HS-5 (cell line): ENCODE measurements at places on chromosomes 5 and 9.

DNA sequence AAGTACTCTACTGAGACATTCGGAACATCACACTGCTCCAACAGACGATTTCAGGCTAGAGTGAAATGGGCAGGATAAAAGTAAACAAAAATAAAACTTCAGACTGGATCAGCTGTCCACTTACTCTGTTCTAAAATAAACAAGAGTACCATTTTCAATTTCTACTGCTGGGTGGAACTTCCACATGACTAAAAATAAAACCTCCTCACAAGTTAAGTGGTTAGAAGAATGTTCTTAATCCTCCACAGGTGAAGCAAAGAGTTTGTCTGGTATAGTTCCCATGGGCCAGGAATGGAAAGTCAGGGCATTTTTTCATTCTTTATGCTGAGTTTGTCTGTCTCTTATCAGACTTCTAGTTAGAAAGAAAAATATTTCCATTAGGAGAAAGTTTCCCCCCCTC is 15.7 kb downstream of the NUDT12 start:
- no peak for DNase-seq

- peak; percentile 28 for DNase-seq
Measured at GRCh38 chr5:118791926-118792734, 196.2 kb downstream of the DTWD2 start.

DNA sequence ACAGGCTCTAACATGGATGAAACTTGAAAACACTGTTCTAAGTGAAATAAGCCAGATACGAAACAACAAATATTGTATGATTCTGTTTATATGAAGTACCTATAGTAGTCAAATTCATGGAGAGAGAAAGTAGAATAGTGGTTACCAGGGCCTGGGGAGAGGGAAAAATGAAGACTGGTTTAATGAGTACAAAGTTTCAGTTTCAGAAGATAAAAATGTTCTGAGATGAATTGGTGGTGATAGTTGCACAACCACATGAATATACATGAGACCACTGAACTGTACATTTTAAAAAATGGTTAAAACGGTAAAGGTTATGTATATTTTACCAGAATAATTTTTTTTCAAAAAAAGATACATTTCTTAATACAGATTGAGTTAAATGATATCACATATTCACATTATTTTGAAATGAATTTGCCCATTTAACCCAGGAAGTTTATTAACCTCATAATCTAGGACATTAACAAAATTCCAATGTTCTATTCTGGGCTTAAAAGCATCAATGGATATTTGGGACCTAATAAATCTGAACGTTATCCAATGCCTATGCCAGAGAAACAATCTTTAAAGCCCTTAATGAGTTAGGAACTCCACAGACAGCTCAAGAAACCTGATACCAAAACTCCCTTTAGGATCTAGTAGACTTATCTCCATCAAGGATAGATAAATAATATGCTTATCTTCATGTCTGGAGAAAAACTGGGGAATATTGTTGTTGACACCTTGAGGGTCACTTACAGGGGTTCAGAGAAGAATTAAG is 521.3 kb downstream of the EFNA5 start:
- DNase-seq, result no peak

- DNase-seq, result no peak
Measured at GRCh38 chr9:78439866-78440830, 143.2 kb downstream of the PSAT1 start.

- peak; percentile 81 for DNase-seq
Measured at GRCh38 chr5:76372323-76373054, 30.6 kb upstream of the IQGAP2 start.

DNA sequence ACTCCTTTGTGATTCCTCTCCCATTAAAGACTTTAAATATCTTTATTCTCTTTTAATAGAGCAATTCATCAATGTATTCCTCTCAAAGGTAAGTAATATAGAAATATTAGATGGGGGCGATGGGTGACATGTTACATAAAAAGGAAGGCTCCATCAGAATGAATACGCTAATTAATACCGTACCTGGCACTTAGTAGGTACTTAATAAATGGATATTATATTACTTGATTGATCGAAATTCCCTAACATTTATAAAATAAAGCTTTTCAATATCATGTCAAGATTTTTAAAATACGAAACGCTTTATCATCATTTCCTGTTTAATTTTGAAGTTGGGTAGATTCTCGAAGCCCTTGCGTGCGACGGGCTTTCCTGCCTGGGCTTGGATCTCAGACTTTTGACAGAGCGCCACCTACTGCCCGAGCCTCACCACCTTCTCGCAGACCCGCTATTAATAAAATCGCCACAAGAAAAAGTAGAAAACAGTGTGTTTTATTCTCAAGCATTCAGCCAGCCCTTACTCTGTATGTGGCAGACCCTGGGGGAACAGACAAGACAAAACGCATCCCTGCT is 99.4 kb downstream of the C5orf15 start:
- DNase-seq, result no peak

GRCh38 chr5:57754616-57755015 is 272.0 kb upstream of the ACTBL2 start:
- no peak for DNase-seq

DNA sequence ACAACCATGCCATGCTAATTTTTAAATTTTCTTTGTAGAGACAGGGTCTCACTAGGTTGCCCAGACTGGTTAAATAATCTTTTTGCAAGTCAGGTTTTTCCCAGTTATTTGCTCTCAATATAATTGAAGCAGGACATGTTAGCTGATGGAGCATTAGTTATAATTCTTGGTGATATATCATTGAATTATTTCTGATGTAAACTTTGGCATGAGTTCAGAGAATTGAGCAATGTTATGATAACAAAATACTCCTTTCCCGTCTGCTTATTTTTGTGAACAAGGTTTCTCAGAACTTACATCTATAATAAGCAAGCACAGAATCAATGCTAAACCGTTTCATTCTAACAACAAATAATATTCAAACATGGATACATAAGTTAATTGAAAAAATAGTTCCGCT is 37.8 kb downstream of the BHMT start:
- DNase-seq, result no peak

DNA sequence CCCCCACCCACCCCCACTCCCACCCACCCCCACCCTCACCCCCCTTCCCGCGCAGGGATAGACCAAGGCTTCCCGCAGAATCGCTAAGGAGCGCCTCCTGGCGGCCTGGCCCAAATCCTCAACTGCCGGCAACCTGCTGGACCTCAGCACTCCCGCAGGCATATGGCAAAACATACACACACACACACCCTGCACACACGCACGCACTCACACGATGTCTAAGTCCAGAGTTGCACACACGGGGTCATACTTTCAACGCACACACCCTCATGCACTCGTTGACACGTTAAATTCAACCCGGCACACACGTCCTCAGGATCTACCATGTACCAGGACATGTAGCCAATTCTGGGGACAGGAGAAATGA is 1.7 kb downstream of the CPLX2 start:
- DNase-seq, result no peak

DNA sequence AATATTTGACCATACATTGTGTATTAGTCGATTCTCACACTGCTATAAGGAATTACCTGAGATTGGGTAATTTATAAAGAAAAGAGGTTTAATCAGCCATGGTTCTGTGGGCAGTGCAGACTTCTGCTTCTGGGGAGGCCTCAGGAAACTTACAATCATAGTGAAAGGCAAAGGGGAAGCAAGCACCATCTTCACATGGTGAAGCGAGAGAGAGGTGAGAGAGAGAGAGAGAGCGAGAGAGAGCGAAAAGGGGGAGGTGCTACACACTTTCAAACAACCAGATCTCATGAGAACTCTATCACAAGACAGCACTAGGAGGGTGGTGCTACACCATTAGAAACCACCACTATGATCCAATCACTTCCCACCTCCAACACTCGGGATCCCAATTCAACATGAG is 4.1 kb upstream of the GRAMD2B start:
- no peak for DNase-seq

DNA sequence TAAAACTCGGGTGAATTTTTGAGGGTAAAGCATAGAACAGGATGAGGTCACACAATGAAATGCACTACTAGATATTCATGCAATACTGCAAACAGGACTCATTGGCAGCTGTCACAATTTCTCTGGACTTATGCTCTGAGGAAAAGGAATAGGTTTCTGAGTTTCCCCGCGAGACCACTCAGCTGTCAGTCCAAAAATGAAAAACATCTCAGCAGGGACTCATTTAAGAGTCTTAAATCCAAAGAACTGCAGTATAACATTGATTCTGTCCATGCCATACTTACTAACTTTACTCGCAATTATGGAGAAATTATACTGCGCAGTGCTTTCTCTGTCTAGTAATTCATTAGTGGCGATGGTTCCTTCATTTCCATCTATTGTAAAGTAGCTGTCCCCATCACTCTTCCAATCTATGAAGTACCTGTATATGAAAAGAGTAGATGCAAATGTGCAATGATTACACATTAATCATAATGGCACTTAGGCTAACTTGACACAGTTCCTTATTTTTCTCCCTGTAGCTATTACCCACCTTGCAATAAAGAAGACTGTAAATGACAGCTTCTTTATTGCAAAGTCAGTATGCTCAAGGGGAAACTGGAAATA is 1070.0 kb downstream of the CDH12 start:
- no peak for DNase-seq

DNA sequence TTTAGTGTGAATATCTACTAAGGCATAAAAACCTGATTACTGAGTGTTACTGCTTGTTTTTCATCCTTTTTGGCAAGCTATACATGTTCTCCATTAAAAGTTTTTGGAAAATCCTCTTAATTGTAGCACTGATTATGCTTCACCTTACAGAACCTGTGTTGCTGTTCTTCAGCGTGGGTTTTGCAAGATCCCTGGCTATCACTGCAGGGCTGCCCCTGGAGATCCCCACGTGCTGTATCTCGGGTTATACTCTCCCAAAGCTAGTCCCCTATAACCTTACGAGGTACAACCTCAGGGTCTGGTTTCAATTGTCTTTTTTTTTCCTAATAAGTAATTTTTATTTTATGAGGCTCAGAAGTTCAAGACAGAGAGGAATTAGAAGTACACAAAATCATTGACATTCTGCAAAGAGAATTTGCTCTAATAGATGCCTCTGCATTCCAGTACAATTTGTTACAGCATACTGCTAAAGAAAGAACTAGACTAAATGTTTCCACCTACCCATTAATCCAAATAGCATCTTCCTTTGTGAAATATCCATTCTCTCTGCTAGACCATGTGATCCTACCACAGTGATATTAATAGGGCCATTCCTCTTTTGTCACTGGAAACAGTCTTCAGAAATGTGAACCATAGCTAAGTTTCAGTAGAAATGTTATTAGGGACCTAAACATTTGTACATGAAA is 25.8 kb upstream of the CAMK4 start:
- no peak for DNase-seq

GRCh38 chr5:139517683-139518564 is 35.4 kb upstream of the STING1 start:
- DNase-seq, result peak; percentile 44

GRCh38 chr9:17135295-17136160 is 688 bp downstream of the CNTLN start:
- peak; percentile 26 for DNase-seq

GRCh38 chr9:94577571-94577970 is 16.1 kb downstream of the FBP2 start:
- no peak for DNase-seq

DNA sequence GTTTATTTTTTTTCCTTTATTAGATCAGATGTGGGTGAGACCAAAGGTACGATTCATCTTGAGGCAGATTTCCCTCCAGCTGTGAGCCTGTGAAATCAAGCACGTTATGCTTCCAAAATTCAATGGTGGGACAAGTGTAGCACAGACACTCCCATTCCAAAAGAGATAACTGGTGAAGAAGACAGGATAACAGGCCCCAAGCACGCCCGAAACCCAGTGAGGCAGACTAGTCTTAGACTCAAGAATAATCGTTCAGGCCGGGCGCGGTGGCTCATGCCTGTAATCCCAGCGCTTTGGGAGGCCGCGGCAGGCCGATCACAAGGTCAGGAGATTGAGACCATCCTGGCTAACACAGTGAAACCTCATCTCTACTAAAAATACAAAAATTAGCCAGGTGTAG is 36.8 kb upstream of the COL5A1 start:
- DNase-seq, result no peak

- no peak for DNase-seq
Measured at GRCh38 chr9:23412458-23412857, 413.6 kb downstream of the ELAVL2 start.

DNA sequence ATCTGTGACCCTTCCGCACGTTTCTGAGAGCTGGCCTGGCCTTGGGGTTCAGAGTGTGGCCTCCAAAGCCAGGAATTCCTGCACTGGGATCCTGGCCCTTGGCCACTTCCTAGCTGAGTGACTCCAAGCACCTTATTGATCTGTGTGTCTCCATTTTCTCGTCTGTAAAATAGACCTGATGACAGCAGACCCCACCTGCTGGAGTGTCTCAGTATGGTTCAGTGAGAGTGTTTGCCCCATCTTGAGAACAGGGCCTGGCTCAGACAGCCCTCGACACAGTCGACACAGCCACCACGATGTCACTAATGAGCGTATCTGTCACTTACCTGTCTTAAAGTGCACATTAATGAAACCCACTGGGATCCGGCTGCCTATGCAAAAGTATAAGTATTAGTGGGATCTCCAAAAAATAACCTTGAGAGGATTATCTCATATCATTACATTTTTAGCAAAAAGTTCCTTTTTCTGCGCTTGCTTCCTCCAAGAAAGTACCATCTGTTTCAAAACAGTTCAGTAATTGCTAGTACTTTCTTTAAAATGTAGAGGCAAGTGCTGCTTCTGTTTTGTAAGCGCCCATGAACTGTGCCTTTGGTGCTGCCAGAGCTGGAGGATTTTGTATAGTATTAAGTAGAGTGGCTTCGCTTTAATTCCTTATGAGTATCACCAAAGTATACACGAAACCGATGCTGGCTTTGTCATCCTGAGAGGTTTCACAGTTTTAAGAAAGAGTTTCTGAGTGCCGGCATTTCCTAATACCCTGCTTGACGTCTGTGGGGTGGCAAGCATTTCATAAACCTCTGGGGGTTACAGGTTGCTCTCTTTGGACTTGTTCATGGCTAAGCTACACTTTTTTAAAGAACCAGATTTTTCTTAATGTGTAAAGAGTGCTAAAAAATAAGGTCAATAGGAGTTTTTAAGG is 31.7 kb downstream of the UBE2QL1 start:
- DNase-seq, result no peak

- DNase-seq, result no peak
Measured at GRCh38 chr9:27483576-27483975, 40.5 kb upstream of the IFNK start.

- DNase-seq, result no peak
Measured at GRCh38 chr5:77076961-77077828, 9.9 kb downstream of the ZBED3 start.

DNA sequence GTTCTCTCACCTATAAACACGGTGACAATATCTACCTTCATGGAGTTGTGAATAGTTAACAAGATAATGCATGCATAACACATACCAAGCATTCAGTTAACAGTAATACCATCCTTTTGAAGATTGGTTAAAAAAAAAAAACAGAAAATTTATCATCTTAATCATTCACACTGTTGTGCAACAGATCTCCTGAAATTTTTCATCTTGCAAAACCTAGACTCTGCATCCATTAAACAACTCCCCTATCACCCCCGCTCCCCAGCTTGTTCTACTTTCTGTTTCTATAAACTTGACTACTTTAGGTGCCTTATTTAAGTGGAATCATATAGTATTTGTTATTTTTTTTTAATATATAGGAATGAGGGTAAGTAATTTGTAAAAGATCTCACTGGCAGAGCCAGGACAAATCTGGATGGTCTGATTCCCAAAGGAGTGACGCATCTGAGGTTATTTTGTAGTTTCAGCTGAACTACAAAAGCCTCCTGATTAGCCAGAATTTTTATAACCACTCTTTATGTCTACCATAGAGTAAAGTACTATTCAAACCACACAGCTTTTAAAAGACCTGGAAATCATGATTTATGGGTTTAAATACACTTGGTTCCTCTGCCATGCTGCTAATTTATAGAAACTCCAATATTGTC is 93.0 kb downstream of the FANCC start:
- DNase-seq, result no peak
